Testis (tissue), 5 donors: ENCODE measurements at places on chromosomes 3 and 15. TPM values are rescaled to one million over a fixed set of nuclear protein-coding genes. Genes with fewer than 3 reads are reported as not detected.

The TRIM71 gene
- total RNA-seq = 20.6 TPM

The C2CD4A gene
- 0.12 TPM for total RNA-seq

The CTXND1 gene
- total RNA-seq = 0.06 TPM

The ETV5 gene
- total RNA-seq = 22.4 TPM

The SOX2 gene
- 5.1 TPM for total RNA-seq

The CYP8B1 gene
- not detected for total RNA-seq

The SERPINI2 gene
- not detected for total RNA-seq

The SCN11A gene
- total RNA-seq = 3.5 TPM

The FSIP1 gene
- total RNA-seq = 5.8 TPM

The MME gene
- total RNA-seq = 6.3 TPM

The MCTP2 gene
- total RNA-seq = 13.8 TPM

The LMAN1L gene
- total RNA-seq = 4.3 TPM

The TMC3 gene
- 0.31 TPM for total RNA-seq

The KLHL6 gene
- total RNA-seq = 0.55 TPM

The LYZL4 gene
- 15.2 TPM for total RNA-seq

The GOLGA6D gene
- 13.1 TPM for total RNA-seq

The CLDN11 gene
- 1,538 TPM for total RNA-seq

The CACNA2D3 gene
- 16.5 TPM for total RNA-seq

The ANKUB1 gene
- total RNA-seq = 0.56 TPM

The TM2D3 gene
- total RNA-seq = 60.2 TPM

The CLDN1 gene
- 5.7 TPM for total RNA-seq

The AP4E1 gene
- total RNA-seq = 11.8 TPM

The DPPA2 gene
- 6.6 TPM for total RNA-seq

The CCR3 gene
- total RNA-seq = not detected

The BCHE gene
- 2.4 TPM for total RNA-seq

The IMPG2 gene
- total RNA-seq = 0.39 TPM

The SLC27A2 gene
- 2.2 TPM for total RNA-seq

The NAALADL2 gene
- 6.0 TPM for total RNA-seq

The SYNPR gene
- total RNA-seq = not detected

The RFX7 gene
- 21.6 TPM for total RNA-seq

The LTF gene
- 0.43 TPM for total RNA-seq

The GOLGA8R gene
- 24.6 TPM for total RNA-seq

The COL6A5 gene
- 2.0 TPM for total RNA-seq

The CHRNA3 gene
- 5.7 TPM for total RNA-seq

The CASR gene
- 1.2 TPM for total RNA-seq

The BNC1 gene
- total RNA-seq = 32.7 TPM

The COL7A1 gene
- 34.1 TPM for total RNA-seq

The PRR20G gene
- 12.8 TPM for total RNA-seq

The KBTBD13 gene
- 2.4 TPM for total RNA-seq

The DPPA4 gene
- 16.9 TPM for total RNA-seq

The FBN1 gene
- 48.5 TPM for total RNA-seq

The MANF gene
- total RNA-seq = 62.8 TPM

The DHFR2 gene
- total RNA-seq = 9.1 TPM

The DGKG gene
- 1.1 TPM for total RNA-seq

The ABI3BP gene
- 8.7 TPM for total RNA-seq

The TOMM70 gene
- 32.9 TPM for total RNA-seq

The CCRL2 gene
- 0.87 TPM for total RNA-seq

The GOLGA8G gene
- total RNA-seq = 42.7 TPM

The LRRC49 gene
- 19.9 TPM for total RNA-seq

The HESX1 gene
- 7.9 TPM for total RNA-seq

The ZDHHC19 gene
- 12.7 TPM for total RNA-seq

The MED12L gene
- 10.3 TPM for total RNA-seq

The FETUB gene
- total RNA-seq = not detected

The VIPR1 gene
- total RNA-seq = 10.2 TPM

The CPLX3 gene
- total RNA-seq = 5.7 TPM

The RBM6 gene
- 229 TPM for total RNA-seq

The SLCO3A1 gene
- 76.3 TPM for total RNA-seq

The SMAD6 gene
- 19.4 TPM for total RNA-seq
